ENCODE measurements at places on chromosomes 7 and 10.

DNA sequence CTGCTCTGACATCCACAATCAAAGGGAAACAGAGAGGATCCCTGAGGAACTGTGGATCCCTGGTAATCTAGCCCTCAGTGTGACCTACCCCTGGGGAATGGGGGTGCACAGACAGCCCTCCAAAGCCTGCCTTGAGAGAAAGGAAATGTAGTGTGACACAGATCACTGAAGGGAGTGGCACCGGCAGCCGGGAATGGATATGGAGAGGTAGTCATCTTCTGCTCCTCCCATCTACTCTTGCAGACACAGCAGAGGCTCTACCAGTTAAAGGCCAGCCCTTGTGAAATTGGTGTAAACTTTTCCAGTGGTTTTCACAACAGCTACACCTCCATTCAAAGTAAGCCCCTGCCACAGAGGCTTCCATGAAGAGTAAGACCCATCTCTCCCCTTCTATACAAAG lies 144.4 kb downstream of the PCDH15 start:
- ATAC-seq: no peak

GRCh38 chr10:121091961-121092719 lies 241.0 kb downstream of the WDR11 start:
- peak; percentile 80 for ATAC-seq

GRCh38 chr7:100190048-100190711 lies 12.5 kb downstream of the STAG3 start:
- ATAC-seq: no peak

- ATAC-seq: no peak
These were observed 19.6 kb upstream of the GOLGA7B start for GRCh38 chr10:97830064-97830463.

- ATAC-seq: no peak
These were observed 95.3 kb downstream of the SEM1 start for GRCh38 chr7:96614154-96614867.

- no peak for ATAC-seq
These were observed 31.6 kb upstream of the C10orf67 start for GRCh38 chr10:23376229-23376655.

DNA sequence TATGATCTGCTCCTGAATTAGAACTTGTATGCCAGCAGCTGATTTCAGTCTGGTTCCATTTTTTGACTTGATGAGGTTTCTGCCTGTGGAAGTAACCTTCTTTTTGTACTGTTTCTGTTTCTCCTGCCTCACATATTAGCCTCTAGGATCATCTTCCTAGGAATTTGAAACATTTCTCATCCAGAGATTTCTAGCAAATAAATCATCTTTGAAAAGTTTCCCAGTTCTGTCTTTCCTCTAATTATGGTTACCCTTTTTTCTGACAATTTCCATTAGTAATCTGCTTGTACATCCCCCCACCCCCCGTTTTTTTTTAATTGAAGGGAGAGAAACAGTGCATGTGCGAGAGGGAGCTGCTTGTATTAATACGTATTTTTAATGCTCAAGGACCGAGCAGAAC lies 92.2 kb downstream of the NRF1 start:
- no peak for ATAC-seq

GRCh38 chr10:49275896-49276295 lies 23.1 kb upstream of the C10orf71 start:
- no peak for ATAC-seq

- ATAC-seq: peak; percentile 97
These were observed at the start of gene SLC12A9 for GRCh38 chr7:100852048-100852872. Gene SLC12A9 (plus strand): TSS chr7:100852713. CDS start chr7:100854198, 1,485 bp downstream.

DNA sequence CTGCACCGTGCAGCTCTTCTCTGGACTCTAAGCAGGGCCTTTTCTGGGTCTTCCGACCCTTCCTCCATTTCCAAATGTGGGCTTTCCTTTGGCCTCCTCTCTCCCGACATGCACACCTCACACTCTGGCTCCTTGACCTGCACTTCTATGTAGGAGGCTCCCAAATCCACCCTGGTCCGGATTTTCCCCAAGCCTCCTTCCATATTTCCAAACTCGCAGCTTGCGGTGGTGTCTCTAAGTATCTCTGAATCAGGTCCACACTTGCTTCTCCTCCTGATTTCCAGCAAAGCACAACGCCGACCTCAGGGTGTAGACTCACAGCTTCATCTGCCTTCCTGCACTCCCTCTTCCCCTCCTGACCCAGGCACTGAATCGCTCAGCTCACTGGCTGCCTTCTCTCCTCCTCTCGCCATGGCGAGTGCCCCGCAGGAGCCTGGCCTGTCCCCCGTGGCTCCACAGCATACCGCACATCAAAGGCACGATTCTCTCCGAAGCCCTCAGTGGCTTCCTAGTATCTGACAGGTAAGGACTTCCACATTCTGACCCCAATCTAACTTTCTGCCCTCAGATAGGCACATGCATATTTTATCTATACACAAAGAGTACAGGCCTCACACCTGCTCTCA lies 27.8 kb downstream of the DIP2C start:
- no peak for ATAC-seq

DNA sequence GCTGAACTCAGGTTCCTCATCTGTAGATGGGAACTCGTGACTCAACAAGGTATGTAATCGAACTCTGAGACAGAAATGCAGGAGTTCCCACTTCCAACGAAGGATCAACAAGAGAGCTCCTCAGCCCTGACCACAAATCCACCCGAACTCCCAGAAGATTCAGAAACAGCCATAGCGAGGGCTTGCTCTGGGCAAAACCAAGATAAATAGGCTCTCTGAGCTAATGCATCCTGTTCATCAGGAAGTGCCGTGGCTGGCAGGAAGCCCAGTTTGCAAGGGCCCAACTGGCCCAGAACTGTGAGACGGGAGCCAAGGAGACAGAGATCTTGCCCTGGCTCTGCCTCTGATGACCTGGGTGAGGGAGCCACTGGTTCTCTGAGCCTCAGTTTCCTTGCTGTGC lies 141.7 kb upstream of the PFKP start:
- ATAC-seq: peak; percentile 61

GRCh38 chr10:24193330-24193729 lies 15.6 kb upstream of the KIAA1217 start:
- no peak for ATAC-seq
